HS-27A (cell line): ENCODE measurements at places on chromosomes 7 and 10.

DNA sequence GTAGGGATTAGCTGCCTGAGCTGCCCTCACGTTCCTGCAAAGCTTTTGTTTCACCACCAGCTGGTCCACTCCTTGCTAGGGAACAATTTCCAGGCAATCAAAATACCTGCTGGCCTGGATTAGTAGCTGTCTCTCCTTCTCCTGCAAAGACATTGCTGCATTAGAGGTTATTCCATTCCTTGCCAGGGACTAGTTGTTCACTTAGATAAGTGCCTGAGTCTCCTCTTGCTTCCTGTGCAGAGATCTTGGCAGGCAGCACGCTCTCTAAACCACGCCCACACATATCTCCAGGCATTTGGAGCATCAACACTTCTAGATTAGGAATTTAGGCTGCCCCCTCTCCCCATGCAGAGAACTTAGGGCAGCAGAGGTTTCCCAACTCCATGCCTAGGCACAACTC, 150.4 kb upstream of the SMIM30 start:
- no peak for DNase-seq

DNA sequence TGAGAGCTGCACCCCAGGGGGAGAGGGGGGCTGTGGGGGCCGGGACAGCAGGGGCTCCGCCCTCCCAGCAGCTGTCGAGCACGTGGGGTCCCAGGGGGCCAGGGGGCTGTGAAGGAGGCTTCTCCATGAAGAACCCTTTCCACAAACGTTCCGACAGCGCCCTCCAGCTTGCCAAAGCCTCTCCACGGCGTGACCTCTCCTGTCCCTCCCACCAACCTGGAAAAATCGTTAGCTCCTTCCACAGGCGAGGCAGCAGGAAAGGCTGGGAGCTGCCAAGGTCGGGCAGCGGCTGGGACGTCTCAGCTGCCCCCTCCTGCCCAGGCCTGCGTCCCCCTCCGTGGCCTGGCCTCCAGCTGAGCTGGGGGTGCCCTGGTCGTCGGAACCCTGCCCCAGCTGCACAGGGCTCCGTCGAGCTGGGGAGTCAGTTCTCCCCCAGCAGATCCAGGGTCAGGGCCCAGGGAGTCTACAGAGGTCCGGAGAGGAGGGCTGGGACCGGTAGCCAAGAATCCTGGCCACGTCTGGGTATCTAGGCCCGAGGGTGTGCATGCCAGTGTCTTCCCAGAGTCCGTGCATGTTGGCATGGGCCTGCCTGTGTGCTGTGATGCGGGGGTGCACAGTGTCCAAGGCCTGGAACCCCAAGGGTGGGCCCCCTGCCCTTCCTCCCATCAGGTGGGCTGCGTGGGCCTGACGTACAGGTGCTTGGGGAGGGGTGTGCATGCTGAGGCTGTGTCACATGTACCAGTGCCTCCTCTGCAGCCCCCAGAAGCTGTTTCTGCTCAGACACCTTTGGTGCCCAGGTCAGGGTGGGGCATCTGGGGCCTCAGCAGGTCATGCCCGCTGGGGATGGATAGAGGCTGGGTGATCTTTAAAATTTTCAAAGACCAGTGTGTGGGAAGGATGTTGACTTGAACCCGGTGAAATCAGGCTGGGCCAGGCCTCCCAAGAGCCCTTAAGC, 66.5 kb downstream of the UNCX start:
- no peak for DNase-seq

DNA sequence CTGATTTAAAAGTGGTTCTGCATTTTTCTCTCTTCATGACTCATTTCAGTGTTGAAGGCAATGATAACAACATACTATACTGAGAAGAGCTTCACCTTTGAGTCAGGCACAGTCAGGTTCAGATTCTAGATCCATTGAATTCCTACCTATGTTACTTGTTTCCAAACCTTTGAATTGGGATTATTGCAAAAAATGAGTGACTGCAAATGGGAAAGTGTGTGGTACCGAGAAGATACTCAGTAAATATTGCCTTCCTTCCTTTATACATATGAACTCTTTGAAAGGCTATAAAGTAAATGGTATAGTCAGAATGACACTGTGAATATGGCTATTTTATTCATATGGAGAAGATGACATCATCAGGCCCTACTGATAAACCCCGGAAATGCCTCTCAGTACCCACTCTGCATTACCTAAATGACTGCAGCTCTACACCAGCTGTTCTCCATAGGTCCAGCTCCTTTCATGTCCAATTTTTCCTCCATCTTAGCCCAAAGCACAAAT, 66.7 kb upstream of the FGL2 start:
- no peak for DNase-seq

DNA sequence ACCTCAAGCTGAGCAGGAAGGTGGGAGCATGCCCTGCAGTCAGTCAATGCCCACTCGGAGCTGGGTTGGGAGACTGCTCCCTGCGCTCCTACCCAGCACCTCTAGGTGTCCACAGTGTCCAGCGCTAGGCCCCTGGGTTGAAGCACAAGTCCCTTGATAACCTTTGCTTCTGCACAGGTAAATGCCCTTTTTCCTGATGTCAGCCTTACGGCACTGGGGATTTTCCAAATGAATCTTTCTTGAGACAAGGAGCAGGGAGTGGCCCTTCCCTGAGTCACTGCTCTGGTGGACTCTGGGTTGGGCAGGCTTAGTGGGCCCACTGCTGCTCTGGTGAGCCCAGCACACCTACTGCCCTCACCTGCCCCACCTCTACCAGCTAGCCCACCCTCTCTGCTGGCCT, 61.9 kb upstream of the OPN4 start:
- DNase-seq: no peak

GRCh38 chr10:91410638-91411371, 661 bp downstream of the HECTD2 start:
- DNase-seq: no peak

- no peak for DNase-seq
These were observed 255.4 kb downstream of the PRPF18 start for GRCh38 chr10:13842117-13842516.

- DNase-seq: no peak
These were observed 81.3 kb downstream of the GRID1 start for GRCh38 chr10:86285136-86285790.

GRCh38 chr10:79940431-79940830, 8.5 kb downstream of the SFTPD start:
- DNase-seq: no peak

DNA sequence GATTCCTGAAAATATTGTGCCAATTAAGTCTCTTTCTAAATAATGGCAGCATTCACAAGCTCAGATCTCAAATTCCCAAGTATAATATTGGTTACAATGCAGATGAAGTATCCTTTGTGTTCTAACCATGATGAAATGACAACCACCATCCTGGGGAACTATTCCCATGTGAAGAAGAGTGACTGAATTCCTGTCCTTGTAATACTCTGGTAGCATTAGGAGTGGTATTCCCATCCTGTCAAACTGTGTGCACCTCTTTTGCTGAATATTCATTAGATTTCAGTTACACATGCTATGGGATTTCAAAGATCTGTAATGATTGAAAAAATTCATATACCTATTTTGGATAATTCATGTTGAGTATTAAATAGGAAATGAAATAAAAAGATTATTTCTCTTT, 86.1 kb upstream of the SMIM30 start:
- no peak for DNase-seq

GRCh38 chr7:128233471-128233870, 7.6 kb upstream of the LEP start:
- DNase-seq: no peak

DNA sequence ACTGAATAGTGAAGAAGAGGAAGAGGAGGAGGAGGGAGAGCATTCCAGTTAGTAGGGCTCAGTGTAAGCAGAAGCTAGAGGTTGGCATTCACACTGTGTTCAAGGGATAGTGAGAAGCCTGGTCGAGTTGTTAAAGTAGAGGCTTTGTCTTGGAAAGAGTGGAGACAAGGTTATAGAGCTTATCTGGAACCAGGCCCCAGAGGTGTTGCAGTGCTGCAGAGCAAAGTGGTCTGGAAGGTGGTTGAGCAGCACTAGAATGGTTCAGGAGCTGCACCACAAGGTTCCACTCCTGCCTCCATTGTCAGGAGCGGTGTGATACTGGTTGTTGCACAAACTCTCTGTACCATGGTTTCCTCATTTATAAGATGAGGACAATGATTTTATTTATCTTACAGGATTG, 8.8 kb upstream of the PCGF5 start:
- no peak for DNase-seq

DNA sequence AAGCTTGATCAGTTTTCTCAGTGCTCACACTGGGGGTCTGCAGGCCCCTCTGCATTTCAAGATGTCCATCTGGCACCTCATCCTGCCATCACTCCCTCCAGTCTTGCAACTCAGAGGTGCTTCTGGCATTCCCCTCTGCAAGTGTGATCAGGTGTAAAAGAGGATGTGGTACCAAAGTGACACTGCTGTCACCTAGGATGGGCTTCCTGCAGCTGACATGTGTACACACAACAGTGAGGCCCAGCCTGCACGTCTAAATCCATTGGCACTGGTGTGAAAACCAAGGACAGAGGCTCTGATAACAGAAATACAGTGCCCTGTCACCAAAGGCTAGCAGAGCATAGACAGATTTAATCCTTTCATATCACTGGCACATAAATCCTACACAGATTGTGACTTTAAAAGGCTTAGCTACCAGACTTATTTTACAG, 162.5 kb upstream of the CELF2 start:
- no peak for DNase-seq

- no peak for DNase-seq
These were observed 139.5 kb upstream of the FZD8 start for GRCh38 chr10:35781643-35782035.

GRCh38 chr10:14670551-14671240, 104.0 kb downstream of the FAM107B start:
- no peak for DNase-seq

- no peak for DNase-seq
These were observed 2.6 kb downstream of the ABCA13 start for GRCh38 chr7:48173756-48174382.

DNA sequence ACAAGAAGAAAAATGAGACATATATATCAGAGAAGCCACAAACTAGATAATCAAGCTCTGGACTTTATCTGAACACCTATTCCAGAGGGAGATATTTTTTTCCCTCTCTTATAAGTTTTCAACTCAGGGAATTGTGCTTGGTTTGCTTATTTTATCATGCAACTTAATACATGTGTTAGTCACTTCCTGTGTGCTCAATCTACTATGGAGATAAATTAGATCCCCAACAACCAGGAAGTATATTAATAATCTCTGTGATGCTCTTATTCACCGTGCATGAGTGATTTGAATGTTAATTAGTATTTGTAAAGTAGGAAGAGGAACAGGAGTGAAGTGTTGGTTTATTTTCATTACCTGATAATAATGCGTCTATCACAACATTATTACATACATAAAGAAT, 38.8 kb upstream of the ZNF365 start:
- no peak for DNase-seq
